NCI-H446 treated with DMSO at 0.1 percent for 48 hours (cell line): ENCODE measurements at places on chromosomes 2 and 18.

- DNase-seq: no peak
Observed at GRCh38 chr2:128784626-128785306, 466.1 kb upstream of the HS6ST1 start.

- DNase-seq: no peak
Observed at GRCh38 chr18:55593888-55594287, 5.9 kb upstream of the TCF4 start.

DNA sequence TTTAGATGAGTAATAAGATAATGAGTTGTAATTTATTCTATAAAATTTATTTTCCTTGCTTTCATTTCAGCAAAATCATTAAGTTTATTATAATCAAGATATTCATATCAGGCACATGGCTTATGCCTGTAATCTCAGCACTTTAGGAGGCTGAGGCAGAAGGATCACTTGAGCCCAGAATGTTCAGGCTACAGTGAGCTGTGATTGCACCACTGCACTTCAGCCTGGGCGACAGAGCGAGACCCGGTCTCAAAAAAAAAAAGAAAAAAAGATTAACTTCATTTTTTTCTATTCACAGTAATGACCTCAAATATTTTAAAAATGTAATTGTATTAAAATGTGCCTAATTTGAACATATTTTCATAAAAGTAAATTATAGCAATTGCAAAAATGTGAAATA lies 67.9 kb downstream of the ACYP2 start:
- DNase-seq: no peak

GRCh38 chr18:50981381-50981780 lies 13.5 kb downstream of the ELAC1 start:
- DNase-seq: no peak

GRCh38 chr2:17539611-17540092 lies 844 bp upstream of the VSNL1 start:
- peak; percentile 79 for DNase-seq

GRCh38 chr2:64036034-64036705 lies 16.9 kb upstream of the VPS54 start:
- DNase-seq: no peak

DNA sequence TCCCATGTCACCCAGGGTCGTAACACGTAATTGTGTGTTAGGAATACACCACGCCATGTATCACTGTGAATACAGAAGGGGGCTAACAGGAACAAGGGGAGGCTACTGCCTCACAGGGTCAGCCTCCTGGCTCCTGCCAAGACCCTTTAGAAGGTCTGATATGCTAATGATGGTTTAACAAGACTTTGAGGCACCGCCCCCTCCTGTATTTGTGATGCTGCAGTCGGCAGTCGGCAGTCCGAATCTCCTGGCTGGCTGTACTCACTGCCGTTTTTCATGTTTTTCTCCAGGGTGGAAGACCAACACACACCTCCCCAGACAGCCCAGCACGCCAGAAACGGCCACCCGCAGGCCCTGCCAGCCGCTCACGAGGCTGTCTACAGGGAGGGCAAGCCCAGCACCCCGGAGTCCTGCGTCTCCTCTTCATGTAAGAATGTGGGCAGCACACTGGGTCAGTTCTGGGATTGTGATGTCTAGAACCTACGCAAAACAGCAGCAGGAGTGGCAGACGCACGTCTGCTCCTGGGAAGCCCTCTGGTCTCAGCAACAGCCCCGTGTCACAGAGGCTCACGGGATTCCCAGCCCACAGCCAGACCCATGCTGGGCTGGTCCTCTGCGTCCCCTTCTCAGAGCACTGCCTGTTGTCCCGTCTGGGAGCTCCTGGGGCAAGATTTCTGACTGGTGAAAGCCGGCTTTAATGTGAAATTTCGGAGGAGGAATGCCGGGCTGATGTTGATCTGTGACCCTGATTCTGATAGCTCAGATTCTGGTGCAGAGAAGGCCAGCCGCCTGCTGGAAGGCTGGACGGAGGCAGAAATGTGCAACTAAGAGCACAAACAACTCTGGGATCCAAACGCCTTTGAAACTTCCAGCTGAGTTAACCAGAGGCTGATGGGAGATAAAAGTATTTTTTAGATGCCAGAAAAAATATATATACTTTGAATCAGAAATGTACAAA lies 39.7 kb upstream of the B3GNT7 start:
- no peak for DNase-seq

DNA sequence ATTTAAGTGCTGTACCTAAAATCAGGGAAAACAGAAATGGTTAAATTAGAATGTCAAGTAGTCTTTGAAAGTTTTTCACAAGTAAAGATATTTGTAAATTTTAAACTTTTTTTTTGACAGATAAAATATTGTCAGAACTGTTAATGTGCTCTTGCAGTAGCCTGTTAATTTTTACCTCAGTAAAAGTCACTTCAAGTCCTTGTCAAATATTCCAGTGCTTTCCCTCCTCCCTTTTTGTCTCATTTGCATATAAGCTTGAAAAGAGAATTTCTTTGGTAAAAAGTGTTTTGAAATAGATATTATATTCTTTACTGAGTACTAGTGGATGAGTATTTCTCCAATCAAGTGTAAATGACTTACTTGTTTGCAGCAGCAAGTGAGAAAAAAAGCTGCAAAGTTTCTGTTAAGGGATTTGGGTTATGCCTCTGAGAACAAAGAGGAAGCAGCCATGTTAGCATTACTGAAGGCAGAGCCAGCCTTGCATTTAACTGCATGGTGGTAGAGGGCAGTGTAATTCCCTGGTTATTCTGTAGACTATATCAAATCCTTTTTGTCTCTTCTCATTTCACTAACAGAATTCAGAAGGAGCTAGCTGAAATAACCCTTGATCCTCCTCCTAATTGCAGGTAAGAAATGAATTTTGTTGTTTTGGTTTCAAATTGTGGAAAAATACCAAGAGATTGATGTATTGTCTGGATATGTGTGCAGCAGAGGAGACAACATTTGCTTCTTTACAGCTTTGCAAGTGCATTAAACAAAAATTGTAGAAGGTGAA lies 3.2 kb downstream of the UBE2E3 start:
- DNase-seq: peak; percentile 74

DNA sequence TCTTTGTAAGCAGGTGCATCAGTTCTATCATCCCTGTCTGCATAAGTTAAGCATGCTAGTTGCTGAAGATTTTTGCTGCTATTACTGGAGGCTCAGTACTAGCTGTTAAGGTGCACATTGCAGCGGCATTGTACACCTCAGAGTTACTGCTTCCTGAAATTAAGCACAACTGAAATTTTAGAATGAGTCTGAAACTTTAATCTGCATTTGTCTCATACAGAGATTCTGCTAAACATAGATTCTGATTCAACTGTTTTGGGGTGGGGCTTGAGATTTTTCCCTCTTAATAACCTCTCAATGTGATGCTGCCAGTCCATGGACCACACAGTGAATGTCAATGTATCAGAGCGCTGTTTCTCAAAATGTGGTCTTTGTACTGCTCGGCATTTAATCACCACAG lies 585.7 kb upstream of the GCFC2 start:
- DNase-seq: no peak

GRCh38 chr2:173775440-173775839 lies 189.7 kb downstream of the SP3 start:
- DNase-seq: no peak

GRCh38 chr2:196479350-196479749 lies 160.2 kb upstream of the CCDC150 start:
- DNase-seq: peak; percentile 42

GRCh38 chr2:75513616-75514170 lies 47.0 kb downstream of the EVA1A start:
- no peak for DNase-seq

DNA sequence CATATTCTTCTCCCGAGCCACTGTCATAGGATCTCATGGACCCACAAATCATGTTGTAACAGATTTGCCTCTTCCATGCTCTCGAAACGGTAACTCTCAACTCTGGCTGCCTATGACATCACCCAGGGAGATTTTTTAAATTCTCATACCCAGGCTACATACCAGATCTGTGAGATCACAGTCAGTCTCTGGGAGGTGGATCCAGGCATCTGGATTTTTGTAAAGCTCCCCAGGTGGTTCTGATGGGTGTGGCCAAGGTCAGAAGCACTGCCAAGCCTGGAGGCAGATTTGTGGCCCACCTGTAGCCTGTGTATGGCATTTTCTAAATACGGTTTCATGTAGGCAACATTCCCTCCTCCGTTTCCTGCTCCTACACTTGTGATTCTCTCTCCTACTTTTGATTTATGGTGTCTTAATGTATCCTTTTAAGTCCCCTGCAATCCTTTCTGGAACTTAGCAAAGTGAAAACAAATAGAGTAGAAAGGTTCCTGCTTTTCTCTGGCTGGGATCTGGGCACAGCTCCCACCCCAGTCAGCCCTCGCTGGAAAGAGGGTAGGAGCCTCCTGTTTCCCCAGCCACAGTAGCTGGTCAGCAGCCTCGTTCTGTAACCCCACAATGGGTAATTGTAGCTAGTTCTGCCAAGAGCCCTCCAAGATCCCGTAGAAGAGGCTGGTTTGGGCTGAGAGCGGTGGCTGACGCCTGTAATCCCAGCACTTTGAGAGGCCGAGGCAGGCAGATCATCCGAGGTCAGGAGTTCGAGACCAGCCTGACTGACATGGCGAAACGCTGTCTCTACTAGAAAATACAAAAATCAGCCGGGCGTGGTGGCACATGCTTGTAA lies 96.2 kb downstream of the KLHL29 start:
- no peak for DNase-seq

GRCh38 chr2:52113338-52113737 lies 1081.4 kb upstream of the NRXN1 start:
- no peak for DNase-seq

- no peak for DNase-seq
Observed at GRCh38 chr18:50143294-50143693, 51.7 kb downstream of the MYO5B start.

DNA sequence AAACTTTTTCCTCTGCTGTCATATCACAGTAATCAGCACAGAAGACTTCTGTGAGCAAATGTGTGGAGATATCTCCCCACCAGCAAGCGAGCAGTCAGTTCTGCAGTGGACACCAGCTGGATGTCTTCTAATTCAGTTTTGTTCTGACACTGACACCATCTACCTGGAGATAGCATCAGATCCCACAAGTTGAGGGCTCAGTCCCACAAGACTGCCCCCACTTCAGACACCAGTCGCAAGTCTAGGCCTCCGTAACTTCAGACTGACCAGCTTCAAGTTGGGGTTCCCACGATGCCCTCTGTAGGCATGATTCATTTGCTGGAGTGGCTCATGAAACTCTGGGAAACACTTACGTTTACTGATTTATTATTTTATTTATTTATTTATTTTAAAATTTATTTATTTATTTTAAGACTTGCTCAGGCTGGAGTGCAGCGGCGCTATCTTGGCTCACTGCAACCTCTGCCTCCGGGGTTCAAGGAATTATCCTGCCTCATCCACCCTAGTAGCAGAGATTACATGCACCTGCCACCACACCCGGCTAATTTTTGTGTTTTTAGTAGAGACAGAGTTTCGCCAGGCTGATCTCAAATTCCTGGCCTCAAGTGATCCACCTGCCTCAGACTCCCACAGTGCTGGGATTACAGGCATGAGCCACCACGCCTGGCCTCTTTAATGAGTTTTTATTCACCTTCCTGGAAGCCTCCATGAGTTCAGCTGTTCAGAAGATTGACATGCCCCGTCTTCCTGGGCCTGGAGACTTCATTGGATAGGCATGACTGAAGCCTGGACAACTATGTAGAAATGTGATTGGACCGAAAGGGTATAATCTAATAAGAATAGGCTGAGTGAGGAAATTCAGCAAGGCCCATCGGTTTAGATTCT lies 55.7 kb downstream of the PAPOLG start:
- no peak for DNase-seq

DNA sequence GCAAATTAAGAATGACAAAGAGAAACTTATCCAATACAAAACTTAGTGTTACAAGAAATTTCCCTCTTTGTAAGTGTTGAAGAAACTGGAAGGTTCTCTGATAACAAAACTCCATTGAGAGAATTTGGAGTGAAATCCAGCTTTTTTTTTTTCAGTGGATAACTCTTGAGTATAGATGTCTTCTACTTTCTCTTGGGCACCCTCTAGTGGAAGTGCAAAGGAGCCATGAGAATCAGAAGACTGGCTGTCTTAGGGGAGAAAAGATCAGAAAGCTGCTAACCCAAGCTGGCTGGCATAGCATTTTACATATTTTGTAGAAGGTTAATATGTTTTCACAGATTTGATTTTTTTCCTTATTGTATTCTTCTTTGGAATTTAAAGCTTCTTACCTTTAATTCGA lies 138.8 kb upstream of the SATB2 start:
- no peak for DNase-seq

- no peak for DNase-seq
Observed at GRCh38 chr2:62217970-62218369, 22.1 kb downstream of the B3GNT2 start.

- DNase-seq: peak; percentile 51
Observed at GRCh38 chr2:226802573-226802972, 3.0 kb upstream of the IRS1 start.

- DNase-seq: no peak
Observed at GRCh38 chr18:35415511-35416073, 38.5 kb upstream of the ZNF396 start.
